ENCODE measurements at places on chromosomes 5 and 9.

- no peak for DNase-seq
Observed at GRCh38 chr5:109759306-109759705, 69.6 kb downstream of the MAN2A1 start.

DNA sequence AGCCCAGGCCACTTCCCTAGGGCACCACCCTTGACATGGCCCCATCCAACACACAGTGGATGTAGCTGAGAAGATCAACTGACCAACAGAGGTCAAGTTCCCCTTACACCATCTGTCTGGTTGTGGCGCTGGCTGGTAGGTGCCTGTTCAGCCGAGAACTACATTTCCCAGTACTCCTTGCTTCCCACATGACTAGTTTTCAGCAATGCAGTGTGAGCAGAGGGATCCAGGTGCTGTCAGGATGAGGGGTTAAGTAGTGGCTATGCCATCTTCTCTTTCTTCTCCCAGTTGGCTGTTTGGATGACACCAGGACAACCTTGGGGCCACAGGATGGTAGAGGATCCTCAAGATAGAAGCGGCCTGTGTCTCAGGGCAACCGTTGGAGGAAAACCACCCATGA is 48.6 kb upstream of the SH3PXD2B start:
- DNase-seq: no peak

DNA sequence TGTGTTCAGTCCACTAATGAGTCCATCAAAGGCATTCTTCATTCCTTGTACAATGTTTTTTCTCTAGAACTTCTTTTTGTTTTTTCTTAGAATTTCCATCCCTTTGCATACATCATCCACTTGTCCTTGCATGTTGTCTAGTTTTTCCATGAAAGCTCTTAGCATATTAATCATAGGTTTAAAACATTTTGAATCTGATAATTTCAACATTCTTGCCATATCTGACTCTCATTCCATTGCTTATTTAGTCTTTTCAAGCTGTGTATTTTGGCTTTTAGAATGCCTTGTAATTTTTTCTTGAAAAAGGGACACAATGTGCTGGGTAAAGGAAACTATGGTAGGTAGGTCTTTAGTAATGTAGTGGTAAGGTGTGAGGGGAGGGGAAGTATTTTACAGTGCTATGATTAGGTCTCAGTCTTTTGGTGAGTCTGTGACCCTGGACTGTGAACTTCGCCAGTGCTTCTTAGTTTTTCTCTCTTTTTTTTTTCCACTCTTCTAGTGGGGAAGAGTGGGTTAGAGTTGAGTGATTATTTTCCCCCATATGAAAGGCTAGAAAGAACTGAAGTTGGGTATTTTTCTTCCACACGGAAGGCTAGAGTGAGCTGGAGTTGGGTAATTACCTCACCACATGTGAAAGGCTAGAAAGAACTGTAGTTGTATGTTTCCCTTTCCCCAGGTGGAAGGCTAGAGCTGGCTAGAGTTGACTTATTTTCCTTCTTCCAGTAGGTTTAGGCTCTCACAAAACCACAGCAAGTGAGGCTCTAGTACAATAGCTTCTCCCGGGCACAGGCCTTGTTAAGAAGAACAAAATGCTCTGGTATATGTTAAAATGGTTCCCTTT is 172.1 kb downstream of the SNX18 start:
- DNase-seq: no peak

DNA sequence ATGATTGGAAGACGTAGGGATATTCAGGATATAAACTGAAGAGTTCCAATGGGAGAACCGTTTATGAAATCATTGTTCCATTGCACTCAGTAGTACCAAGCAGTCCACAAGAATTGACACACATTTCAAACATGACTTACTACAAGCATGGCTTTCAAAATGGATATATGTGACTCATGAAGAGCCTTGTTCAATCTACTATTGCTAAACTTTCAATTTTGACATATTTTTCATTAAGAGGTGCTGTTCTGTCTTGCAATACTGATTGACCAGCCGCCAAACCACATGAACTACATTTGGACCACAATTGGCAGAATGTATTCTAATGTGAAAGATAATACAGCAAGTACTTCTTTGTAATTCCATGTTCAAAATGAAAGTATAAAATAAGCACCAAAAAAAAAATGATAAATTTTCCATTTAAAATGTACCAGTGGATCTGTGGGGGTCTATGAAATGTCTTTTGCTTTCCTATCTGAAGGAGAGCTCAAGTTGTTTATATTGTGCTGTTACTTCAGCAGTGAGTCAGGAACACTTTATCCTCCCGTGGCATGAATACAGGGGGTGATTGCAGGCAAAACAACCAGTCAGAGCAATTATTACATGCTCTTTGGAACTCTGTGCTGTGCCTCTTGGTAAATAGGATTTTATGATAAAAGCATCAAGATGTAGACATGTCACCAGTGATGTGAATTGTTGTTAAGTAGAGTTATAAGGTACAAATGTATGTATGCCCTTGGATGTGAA is 366.0 kb downstream of the ARRDC3 start:
- no peak for DNase-seq

- DNase-seq: no peak
Observed at GRCh38 chr5:36423578-36424307, 122.0 kb upstream of the RANBP3L start.

DNA sequence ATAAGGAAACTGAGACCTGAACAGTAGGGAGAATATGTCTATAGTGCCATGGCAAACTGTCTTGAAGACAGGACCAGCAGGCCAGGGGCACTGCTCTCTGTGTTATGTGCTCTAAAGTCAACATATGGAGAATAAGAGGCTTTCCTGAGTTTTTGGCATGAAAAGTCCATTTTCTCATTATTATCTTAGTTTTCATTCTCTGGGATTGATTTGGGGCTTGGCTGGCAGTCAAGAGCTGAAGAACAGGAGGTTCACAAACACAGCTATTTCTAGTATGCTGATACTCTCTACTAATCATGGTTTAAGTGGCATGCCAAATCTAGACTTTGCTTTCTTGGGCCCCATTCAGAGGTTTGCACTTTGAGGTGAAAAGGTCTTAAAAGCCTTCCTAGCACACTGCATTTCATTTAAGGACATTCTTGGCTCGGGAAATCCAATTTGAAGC is 404.4 kb downstream of the ZNF608 start:
- no peak for DNase-seq

DNA sequence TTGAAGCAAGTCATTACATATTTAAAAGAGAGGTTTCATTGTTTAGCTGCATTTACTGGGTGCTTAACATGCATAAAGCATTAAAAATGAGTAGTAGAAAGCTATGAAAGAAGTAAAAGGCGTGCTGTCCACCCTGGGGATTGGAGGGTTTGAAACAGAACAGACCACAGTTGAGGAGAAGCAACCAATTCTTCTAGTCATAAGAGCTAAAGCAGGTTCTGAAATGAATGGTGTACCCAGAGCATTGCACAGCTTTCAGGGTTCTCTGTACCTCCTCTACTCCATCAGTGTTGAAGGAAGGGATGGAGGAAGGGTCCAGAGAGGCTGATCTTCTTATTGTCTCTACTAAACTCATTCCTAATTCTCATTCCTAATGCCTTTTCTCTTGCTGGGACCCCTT is 68.9 kb downstream of the SH3RF2 start:
- DNase-seq: no peak

- no peak for DNase-seq
Observed at GRCh38 chr9:107020040-107020530, 157.1 kb downstream of the ZNF462 start.

DNA sequence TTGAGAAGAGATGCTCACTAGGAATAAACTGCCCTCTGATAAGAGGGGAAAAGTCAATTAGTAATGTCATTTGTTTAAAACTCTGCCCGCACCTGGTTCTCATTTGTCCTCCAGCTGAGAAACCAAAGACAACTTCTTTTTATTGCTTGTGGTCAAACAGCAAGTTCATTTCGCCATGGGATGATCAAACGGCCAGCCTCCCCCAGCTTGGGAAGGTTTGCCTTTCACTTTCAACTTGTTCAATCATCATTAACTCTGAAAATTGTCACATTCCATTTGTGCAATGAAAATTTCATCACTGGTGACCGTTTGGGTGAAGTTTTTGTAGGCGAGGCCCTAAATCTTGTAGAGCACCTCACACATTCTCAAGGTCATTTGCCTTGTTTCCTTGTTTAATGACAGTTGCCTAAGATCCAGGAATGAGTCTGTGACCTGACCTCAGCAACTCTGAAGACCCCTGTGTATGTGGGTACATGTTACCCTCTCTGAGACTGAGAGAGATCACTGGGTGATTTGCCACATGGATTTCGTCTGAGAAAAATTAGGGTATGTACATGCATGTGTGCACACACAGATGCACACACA is 117.7 kb downstream of the MARCHF3 start:
- no peak for DNase-seq

- DNase-seq: no peak
Observed at GRCh38 chr9:106296426-106296825, 566.5 kb upstream of the ZNF462 start.

GRCh38 chr5:179168664-179169063 is 108.5 kb downstream of the ZNF354C start:
- DNase-seq: no peak

GRCh38 chr5:134106991-134107701 is 7.3 kb upstream of the TCF7 start:
- no peak for DNase-seq

- DNase-seq: no peak
Observed at GRCh38 chr5:67831048-67831447, 384.5 kb upstream of the PIK3R1 start.

DNA sequence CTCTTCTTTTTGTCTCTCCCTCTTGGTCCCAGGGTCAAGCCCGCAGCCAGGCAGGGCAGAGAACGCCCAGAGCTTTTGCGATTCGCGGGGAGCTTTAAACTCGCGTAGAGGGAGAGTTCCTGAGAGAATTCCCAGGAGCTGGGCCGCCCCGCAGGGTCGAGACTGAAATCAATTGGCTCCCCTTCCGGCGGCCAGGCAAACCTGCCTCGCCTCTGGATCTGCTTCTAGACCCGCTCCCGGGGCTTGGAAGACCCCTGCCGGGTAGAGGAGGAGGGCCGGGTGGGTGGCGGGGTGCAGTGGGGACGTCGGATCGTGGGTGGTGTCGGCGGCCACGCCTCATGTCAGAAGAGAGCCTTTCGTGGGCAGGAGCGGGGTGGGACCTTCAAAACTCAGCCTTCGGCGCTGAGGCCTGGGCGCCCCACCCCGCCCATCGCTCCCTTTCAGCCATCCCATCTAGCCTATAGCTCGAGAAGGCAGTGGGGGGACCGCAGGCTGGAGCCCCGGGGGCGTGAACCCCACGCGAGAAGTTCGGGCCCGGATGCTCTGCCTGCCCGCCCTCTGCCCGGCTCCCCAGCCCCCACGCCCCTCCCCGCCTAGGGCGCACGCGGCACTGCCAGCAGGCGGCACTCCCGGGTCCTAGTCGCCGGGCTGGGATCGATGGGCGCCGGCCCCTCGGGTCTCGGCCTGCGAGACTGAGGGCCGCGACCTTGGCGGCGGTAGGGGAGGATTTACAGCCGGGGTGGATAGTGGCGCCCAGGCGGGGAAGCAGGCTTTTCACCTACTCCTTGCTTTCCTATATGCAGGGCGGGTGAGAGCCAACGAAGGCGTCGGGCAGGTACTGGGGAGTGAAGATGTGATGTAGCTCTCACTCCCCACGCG is 6.1 kb downstream of the PRDM6 start:
- DNase-seq: no peak

GRCh38 chr5:129445379-129445778 is 14.7 kb upstream of the ADAMTS19 start:
- no peak for DNase-seq

DNA sequence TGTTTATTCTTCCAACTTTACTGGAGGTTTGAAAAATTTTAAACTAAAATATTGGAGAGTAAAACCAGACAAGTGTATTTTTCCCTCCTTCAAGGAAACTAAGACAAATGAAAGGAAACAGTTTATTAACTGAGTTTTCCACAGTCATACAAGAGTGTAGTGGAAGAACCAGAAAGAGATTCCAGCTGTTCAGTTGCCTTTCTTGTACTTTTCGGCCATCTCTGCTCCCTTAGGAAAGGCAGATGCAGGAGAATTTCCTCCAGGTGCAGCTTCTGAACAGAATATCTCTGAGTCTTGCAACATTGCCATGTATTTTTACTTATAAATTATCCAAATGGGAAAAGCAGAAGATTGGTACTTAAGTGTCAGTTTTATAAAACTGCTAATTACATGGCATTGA is 217.1 kb downstream of the MAST4 start:
- no peak for DNase-seq

DNA sequence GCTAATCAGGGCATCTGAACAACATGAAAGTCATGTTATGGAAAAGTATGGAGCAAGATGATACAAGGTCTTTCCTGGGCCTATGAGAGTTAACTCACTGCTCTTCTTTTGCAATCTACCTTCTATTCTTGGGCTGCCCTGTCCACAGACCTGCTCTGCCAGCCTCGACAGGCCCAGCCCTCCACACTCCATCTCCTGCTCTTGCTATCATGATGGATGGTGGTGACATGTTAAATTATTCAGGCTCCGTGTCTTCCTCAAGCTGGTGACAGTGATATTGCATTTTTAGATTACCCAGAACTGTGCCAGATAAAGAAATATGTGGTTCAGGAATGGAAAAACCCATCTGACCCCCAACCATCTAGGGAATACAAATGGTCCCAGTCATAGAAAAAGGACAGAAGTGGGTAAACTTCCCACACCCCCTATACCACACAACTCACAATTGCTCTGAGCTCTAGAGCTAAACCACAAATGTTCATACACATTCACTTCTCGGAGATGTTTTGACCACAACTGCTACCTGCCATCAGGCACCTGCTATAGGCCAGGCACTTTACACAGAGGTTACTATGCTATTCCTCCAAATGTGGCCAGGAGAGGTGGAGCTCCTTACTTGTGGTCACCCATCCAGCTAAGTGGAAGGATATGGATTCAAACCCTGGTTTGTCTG is 311.3 kb downstream of the ASTN2 start:
- DNase-seq: no peak

GRCh38 chr9:18976221-18976708 is 56.7 kb downstream of the SAXO1 start:
- no peak for DNase-seq

DNA sequence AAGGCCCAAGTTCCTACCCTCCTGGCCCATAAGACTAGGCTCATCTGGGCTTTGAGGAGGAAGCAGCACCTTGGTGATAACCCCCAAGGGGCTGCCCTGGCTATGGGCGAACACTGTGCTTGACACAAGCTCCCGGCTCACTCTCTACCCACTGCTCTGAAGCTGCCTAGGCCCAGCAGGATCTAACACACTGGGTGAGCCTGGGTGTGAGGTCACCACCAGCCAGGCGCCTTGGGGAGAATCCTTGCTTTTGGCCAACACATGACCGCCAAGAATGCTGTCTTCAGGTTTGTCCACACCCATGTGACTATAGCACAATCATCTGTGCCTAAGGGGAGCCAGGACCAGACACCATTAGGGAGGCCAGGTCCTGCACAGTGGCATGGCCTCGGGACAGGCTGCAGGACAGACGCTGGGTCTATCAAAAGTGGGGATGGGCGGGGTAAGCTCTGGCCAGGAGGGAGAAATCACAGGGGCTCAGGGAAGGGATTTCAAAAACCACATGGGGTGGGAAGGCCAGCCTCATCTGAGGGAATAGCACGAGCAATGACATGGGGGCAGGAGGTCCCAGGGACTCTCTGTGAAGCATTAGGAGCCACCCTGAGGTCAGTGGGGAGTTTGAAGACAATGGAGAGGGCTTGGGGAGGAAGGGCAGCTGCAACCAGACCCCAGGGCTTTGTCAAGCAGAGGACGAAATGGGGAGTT is 29.6 kb downstream of the BICD2 start:
- no peak for DNase-seq

Measured in NCI-H1930 (cell line).